ENCODE measurements at places on chromosomes 3 and 15.

GRCh38 chr15:47944637-47945288, 176.0 kb upstream of the SLC24A5 start:
- DNase-seq: no peak

DNA sequence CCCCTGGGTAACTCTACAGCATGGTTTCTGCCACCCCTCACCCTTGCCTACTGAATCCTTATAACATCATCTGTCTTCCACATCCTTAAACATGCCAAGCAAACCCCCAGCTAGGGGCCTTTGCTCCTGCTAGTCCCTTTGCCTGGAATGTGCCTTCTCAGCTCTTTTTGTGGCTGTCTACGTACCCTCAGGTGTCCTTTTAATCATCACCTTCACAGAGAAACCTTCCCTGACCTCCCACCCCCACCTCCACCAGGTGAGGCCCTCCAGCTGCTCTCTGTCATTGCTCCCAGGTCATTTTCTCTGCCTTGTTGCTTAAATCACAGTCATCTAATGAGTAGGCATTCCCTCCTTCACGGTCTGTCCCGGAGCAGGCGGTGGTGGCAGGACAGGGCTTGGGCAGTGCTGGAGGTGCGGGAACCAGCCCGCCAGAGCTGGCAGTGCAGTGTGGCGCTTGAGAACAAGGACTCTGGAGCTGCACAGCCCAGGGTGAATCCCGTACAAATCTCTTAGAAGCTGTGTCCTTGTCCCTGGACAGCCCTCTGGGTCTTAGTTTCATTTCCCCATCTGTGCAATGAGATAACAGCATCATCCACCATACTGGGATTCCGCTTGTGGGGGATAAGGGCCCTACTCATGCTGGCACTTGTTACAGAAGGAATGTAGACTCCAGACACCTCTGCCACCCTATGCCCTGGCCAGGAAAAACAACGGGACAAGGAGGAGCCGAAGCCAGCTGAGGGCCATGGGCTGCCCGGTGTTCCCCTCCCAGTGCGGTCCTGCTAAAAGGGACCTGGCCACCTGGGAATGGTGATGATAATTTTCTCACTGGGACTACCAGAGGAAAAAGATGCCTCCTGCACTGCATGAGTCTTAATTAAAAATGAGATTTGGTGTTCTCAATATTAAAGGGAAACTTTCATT, 52.1 kb upstream of the IQSEC1 start:
- DNase-seq: no peak

GRCh38 chr3:18153571-18154173, 271.5 kb downstream of the SATB1 start:
- no peak for DNase-seq

DNA sequence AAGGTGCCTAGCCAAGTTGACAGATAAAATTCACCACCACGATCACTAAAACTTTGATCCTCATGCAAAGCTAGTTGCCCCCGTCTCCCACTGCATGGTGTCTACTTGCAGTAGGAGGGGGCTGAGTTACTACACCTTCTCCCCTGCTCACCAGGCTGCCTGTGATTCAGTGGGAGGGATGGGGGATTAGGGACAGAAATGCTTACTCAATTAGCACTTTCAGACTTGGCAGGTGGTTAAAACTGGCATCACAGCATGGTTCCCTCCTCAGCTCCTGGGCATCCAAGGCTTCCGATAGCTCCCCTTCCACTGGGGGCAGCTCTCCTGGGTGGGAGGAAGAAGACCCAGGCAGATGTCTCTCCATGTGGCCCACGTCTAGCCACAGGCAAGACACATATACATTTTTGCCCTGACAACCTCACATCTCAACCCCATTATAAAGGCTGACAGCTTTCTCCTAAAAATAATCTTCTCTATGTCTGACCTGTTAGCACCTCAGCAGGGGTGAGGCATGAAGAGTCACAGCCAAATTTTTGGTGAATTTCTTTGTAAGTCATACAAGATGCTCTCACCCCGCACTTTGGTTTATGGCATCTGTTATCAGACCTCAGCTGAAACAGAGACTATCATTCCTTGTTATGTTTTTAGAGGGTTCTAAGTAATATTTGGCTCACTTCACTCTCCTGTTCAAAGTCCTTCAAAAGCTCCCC, 369.0 kb downstream of the SV2B start:
- no peak for DNase-seq

DNA sequence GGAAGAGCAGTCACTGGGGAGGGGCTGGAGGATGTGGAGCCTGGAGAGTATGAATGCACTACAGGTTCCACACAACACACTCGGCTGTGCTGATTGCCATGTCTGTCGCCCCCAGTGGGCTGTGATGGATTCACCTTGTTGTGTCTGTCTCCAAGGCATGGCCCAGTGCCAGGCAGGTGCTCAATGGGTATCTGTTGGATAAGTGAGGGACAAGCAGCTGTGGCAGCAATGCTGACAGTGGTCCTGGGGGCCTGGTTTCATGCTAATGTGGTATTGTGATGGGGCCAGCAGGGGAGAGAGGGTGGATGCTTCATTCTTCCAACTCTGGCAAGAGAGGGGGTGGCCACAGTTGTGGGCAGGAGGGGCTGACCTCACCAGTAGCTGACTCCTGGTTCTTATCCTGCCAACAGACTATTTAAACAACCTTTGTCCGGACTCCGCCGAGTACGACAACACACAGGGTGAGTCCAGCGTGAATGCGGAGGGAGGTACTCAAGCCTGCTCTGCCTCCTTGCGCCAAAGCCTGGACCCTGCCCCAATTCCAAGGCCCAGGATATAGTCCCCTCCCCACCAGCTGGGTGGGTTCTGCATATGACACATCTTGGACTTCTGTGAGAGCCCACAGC, 47.3 kb upstream of the NR2C2 start:
- no peak for DNase-seq

DNA sequence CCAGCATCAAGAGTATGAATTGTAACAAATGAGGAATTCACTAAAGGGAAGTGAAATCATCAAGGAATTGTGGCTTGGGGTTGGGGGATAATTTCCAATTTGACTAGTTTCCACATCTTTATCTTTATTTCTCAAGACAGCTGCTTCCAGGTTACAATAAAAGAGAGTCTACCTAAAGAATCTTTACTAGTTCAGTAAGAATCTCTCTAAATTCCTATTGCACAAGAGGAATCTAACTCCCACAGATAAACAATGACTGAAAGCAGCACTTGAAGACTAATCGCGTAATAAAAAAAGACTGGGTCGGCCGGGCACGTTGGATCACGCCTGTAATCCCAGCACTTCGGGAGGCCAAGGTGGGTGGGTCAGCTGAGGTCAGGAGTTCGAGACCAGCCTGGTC, 194.4 kb downstream of the KBTBD8 start:
- no peak for DNase-seq

DNA sequence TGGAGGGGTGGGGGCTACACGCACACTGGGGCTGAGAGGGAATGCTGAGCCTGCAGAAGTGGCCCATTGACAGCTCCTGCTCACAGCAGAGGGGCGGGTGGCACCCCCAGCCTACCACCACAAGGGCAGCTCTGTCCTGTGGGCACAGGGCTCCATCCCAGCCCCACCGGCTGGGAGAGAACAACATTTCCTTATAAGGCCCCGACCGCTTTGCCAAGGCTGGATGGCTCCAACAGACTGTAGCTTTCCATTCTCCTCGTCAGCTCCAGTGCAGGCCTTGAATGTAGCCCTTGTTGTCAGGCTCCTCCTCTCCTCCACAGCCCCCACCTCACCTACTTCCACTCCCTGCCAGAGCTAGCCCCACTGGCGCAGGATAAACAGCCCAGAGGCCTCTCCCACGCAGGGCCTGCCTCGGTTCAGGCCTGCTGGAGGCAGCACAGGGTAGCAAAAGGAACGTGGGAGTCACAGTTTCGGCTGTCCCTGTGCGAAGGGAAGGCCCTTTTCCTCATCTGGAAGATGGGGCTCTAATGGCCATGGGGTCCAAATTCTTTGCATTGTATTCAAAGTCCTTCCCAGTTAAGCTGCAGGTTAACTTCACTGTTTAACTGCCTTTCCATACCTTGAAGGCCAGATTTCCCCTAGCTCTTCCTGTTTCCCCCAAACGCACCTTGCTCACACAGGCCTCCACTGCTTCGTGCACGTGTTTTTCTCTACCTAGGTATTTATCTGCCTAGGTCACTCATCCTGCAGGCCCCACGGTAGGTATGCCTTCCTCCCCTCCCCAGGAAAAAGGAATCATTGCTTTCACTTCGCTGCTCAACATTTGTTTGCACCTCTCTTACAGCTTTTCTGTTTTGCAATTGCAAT, 101.6 kb upstream of the LPP start:
- no peak for DNase-seq

DNA sequence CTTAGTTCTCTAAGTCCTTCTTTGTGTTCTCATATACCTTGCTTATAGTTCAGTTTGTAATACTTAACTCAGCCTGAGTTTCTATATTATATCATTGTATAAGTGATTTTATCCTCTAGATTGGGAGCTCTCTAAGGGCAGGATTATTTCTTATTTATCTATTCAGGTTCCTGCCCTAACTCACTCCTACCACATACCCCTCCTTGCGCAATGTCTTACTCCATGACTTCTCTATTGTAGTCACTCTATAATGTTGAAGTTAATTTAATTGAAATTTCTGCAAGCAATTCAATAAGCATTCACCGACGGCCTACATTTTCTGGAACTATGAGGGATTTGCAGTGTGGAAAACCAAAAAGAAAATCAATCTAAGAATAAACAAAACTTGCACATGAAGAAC, 3.6 kb upstream of the OR5K4 start:
- DNase-seq: no peak

- DNase-seq: no peak
These were observed 272.0 kb upstream of the ATP11B start for GRCh38 chr3:182521339-182521738.

DNA sequence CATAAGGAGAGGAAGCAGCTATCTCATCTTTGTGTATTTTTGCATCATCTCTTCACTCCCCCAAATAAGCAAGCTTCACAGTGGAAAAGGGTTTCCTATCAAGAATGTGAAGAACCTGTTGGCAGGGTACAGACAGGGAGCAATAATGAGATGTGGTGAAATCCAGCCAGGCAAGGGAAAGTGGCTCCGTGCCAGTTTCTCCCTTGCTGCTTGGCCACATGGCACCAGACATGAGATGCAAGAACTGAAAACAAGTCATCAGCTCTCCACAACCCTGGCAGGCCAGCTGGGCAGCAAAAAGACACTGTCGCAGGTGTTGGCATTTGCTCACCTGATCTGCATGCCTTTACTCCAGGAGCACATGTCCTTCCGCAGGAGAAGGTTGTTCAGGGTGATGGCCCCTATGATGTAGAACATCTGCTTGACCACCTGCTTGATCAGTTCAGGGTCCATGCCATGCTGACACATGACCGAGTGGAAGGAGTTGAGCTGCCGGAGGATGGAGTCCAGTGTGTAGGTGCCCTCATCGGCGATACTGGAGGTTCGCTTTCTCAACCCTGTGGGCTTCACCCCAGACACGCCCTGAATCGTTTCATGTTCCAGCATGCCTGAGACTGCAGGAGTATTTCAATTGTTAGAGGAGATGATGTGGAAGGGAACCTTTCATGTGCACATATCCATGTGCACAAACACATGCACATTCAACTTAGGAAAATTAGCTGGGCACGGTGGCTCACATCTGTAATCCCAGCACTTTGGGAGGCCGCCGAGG, 23.3 kb upstream of the MYO5C start:
- no peak for DNase-seq

GRCh38 chr3:195143221-195143620, 127.7 kb downstream of the XXYLT1 start:
- DNase-seq: no peak

GRCh38 chr15:45891766-45892165, 256.9 kb downstream of the SQOR start:
- DNase-seq: no peak

DNA sequence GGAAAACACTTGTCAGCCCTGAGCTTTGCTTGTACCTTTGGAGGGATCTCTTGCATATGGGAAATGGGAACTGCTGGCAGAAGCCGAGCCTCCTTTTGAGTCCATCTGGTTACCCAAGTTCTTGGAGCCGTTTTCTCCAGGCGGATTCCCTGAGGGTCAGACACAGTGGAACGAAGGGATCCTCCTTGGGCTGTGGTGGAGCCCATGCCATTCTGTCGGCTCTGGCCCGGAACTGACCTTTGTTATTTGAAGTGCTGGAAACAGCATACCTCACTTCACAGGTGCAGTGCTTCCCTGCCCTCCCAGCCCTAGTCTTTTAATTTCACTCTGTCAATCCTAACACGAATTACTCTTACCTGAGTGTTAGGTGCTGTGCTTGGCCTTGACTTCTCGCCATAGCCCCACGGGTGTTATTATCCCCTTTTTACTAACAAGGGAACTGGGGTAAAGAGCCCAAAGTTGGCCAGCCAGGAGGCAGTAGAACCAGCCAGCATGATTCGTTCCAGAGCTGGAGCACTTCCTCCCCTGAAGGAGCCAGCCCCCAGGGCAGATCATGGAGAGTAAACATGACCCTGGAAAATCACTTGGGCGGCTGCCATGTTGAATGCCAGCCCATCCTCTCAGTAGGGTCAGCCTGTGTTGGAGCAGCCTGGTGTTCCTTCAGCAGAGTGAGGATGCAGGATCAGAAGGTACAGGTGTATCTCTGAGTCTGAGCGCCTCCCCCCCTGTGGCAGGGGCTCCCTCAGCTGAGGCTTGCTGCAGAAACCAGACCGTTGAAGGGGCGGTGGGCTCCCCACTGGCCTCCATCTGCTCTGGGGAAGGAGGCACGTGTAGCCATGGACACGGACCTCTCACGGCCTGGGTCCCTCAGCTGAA, 143.2 kb downstream of the DNAJB8 start:
- DNase-seq: no peak

DNA sequence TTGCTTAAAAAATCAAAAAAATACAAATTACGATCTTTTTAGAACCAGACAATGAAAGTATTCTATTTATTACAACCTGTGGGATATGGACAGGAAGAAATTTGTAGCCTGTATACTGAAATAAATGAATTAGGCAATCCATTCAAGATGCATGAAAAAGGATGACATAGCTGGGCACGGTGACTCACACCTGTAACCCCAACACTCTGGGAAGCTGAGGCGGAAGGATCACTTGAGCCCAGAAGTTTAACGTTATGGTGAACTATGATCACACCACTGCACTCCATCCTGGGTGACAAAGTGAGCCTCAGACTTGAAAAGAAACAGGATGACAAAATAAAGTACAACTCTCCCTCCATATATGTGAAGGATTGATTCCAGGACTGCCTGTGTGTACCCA, 74.1 kb downstream of the MSL2 start:
- DNase-seq: no peak

DNA sequence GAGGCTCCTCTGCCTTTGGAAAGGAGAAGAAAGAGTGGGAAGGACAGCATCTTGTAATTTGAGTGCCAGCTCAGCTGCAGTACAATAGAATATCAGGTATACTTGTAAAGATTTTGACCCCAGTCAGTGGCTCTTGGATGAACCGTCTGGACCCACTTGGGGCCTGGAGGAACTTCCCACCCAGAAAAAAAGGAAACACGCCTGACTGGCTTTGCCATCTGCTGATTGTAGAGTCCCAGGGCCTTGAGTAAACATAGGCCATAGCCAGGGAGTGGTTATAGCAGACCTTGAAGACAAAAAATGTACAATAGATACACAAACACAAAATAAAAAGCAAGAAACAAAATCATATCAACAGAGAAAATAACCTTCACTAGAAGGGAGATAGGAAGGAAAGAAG, 112.1 kb downstream of the GOLIM4 start:
- no peak for DNase-seq

Data from activated T-helper 1 cell treated with anti-CD3 and anti-CD28 coated beads, Interleukin-2, amount 50 U/mL, for 16 hours (primary cell).